ENCODE measurements at places on chromosomes 2 and 18.

- no peak for DNase-seq
Observed at GRCh38 chr18:50518787-50519546, 40.9 kb upstream of the MAPK4 start.

DNA sequence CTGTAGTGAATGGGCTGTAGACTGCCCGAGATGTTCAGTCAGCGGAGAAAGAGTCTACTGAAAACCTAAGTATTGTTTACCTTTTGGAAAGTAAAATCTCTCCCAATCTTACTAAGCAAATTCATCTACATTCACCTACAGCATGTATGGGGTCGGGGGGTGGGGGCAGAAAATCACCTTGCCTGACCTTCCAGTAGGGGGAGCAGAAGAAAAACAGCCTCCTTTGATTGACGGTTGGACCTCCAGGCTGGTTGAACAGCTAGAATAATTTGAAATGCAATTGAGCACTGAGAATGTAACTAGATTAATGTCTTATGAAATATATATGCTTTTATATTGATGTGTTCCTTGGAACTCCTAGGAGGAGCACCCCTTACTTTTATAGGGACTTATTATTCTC lies 10.0 kb downstream of the LRATD1 start:
- DNase-seq, result no peak

- no peak for DNase-seq
Observed at GRCh38 chr18:9941660-9942059, 27.8 kb downstream of the VAPA start.

GRCh38 chr18:47604021-47604420 lies 326.4 kb downstream of the SMAD2 start:
- no peak for DNase-seq

- DNase-seq, result no peak
Observed at GRCh38 chr18:62368100-62368499, 43.0 kb downstream of the TNFRSF11A start.
